ENCODE measurements at places on chromosomes 5 and 9. TPM values are rescaled to one million over a fixed set of nuclear protein-coding genes. Genes with fewer than 3 reads are reported as not detected.
A peak's percentile ranks its signal among the peaks of the same experiment; 100 is the strongest.

The CMYA5 gene
- 2.6 TPM for total RNA-seq

The IFNA2 gene
- not detected for total RNA-seq

The OGN gene
- 4.0 TPM for total RNA-seq

The CCNI2 gene
- 0.05 TPM for total RNA-seq

The IFNB1 gene
- total RNA-seq, result not detected

The MROH2B gene
- total RNA-seq, result under 0.01 TPM

DNA sequence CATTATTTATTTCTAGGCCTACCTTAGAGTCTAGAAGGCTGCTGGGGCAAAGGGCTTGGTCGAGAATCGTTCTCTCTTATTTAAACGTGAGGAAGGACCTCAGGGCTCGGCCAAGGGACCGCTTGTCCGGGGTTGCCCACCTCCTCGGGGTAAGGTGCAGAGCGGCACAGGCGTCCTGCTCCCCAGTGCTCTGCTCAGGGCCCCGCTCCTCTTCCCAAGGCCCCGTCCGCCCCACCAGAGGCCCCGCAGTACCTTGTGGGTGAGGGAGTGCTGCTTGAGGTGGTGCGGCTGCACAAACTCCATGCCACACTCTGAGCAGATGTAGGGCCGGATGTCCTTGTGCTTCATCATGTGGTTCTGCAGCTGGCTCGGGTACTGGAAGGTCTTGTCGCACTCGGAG is 47.3 kb downstream of the ZNF366 start:
- no peak overlapping the region for H3K4me3 ChIP-seq
- no peak overlapping the region for H3K27ac ChIP-seq
- H3K4me1 ChIP-seq, result no peaks in the 10 kb centered on the region
- no peaks in the 10 kb centered on the region for H3K27me3 ChIP-seq

DNA sequence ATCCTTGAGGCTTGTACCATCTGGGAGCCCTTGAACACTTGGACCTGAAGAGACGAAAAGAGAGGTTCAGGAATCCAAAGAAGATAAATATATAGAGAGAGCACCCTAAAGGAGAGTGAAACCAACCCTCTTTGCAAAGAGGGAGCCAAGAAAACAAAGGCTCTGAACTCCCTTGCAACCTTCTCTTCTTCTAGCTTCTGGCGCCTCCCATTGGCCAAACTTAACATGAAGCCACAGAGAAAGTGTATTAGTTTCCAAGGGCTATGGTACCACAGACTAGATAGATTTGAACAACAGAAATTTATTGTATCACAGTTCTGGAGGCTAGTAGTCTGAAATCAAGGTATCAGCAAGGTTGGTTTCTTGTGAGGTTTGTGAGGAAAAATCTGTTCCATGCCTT is 175.1 kb downstream of the HCN1 start:
- DNase-seq, result peak; percentile 37
- H3K4me3 ChIP-seq, result no peak overlapping the region
- H3K27me3 ChIP-seq, result no peaks in the 10 kb centered on the region
- H3K4me1 ChIP-seq, result no peaks in the 10 kb centered on the region
- H3K36me3 ChIP-seq, result no peaks in the 10 kb centered on the region

DNA sequence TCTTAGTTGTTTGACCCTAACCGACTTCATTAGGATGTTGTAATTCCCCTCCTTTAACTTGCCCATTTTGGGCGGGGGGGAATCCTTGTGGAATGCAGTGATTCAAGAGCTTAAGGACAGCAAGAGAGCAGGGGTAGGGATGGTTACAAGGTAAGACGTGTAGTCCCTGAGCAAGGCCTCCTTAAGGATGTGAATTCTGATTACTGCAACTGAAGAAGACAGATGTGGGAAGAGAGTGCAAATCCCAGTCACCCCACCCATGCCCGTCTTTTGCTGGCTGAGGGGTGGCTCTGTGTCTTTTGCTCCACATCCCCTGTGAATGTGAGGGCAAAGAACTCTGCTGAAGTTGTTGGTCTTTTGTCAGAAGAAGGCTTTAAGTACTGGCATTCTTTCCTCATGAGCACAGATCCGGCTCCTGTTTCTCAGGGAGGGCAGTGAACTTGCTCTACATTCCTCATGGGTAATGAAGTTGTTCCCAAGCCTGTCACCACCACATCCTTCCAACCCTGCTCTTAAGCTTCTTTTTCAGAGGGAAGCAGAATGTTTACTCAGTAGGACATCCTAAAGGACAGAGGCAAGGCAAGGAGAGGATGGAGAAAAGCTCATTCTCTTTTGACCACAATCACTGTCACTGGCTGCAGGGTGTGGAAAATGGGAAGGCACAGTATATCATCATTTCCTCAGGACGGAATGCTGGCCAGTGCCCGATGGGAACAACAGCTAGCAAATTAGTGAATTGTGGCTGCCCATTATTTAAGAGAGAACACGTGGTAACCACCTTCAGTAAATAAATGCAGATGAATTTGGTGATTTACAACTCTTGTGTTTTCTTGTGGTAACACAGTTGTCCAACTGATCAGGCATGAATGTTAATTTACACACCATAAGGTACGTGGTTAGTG is 61.5 kb downstream of the RAI14 start:
- no peaks in the 10 kb centered on the region for H3K36me3 ChIP-seq
- DNase-seq, result no peak
- H3K27ac ChIP-seq, result no peak overlapping the region
- no peaks in the 10 kb centered on the region for H3K27me3 ChIP-seq
- no peak overlapping the region for H3K4me3 ChIP-seq

DNA sequence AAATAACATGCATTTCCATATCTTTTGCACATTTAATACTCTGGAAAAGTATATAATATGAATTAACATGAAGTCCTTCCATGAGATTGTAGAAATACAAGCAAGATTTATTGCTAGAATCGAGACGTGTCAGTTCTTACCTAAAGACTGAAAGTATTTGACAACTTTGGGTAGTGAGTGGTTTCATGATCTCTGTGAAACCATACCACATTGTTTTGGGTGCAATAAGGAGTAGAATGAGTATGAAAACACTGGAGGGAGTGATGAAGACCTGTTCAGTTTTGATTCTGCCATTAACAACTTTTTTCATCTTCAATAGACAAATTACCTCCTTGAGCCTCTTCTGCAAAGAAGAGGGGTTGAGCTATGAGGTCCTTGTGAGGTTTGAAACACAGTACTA is 133.7 kb downstream of the NUDT12 start:
- no peak for DNase-seq
- no peaks in the 10 kb centered on the region for H3K36me3 ChIP-seq
- no peak overlapping the region for H3K27ac ChIP-seq
- no peaks in the 10 kb centered on the region for H3K27me3 ChIP-seq
- H3K4me3 ChIP-seq, result no peak overlapping the region
- no peaks in the 10 kb centered on the region for H3K4me1 ChIP-seq

- no peak overlapping the region for H3K27ac ChIP-seq
- H3K27me3 ChIP-seq, result no peaks in the 10 kb centered on the region
- H3K36me3 ChIP-seq, result no peaks in the 10 kb centered on the region
- H3K4me3 ChIP-seq, result no peak overlapping the region
- H3K4me1 ChIP-seq, result no peaks in the 10 kb centered on the region
These were observed 144.8 kb downstream of the GADD45G start for GRCh38 chr9:89749500-89750116.

DNA sequence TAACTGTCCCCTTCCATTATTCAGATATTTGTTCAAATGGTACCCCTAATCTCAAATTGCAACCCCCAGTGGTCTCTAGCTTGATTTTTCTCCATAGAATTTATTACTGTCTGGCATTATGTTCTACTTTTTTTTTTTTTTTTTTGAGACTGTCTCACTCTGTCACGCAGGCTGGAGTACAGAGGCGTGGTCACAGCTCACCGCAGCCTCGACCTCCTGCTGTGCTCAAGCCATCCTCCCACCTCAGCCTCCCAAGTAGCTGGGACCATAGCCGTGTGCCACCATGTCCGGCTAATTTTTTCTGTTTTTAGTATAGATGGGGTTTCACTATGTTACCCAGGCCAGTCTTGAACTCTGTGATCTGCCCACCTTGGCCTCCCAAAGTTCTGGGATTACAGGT is 2.0 kb upstream of the REEP5 start:
- H3K27ac ChIP-seq, result no peak overlapping the region
- no peak for DNase-seq
- H3K27me3 ChIP-seq, result no peaks in the 10 kb centered on the region
- H3K4me1 ChIP-seq, result peaks cover 13% of the 10 kb centered on the region

- no peak overlapping the region for H3K4me3 ChIP-seq
- H3K36me3 ChIP-seq, result no peaks in the 10 kb centered on the region
- no peaks in the 10 kb centered on the region for H3K27me3 ChIP-seq
- no peaks in the 10 kb centered on the region for H3K4me1 ChIP-seq
These were observed 76.8 kb downstream of the SPEF2 start for GRCh38 chr5:35694481-35694880.

DNA sequence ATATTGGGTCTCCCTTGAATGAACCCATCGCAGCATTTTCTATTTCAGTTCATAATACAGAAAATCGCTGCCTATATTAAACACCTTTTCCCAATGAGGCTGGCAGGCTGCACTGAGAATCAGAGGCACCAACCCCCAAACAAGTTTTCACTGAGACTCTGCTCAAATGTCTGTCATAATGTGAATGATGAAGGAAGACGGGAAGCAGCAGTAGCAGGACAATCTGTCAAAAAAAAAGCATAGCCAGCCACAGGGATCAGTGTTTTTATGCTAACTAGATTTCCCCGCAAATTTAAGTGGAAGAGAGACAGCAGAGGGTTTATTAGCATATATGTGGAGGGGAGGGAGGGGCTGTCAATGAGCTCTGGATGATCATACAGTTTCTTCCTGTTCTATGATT is 162.7 kb upstream of the PDE4D start:
- no peaks in the 10 kb centered on the region for H3K27me3 ChIP-seq
- no peak for DNase-seq
- no peaks in the 10 kb centered on the region for H3K36me3 ChIP-seq
- no peaks in the 10 kb centered on the region for H3K4me1 ChIP-seq
- H3K4me3 ChIP-seq, result no peak overlapping the region
- no peak overlapping the region for H3K27ac ChIP-seq
